ENCODE measurements at places on chromosomes 5 and 9.

GRCh38 chr5:81850501-81851357 lies 99.8 kb upstream of the SSBP2 start:
- no peak for DNase-seq

DNA sequence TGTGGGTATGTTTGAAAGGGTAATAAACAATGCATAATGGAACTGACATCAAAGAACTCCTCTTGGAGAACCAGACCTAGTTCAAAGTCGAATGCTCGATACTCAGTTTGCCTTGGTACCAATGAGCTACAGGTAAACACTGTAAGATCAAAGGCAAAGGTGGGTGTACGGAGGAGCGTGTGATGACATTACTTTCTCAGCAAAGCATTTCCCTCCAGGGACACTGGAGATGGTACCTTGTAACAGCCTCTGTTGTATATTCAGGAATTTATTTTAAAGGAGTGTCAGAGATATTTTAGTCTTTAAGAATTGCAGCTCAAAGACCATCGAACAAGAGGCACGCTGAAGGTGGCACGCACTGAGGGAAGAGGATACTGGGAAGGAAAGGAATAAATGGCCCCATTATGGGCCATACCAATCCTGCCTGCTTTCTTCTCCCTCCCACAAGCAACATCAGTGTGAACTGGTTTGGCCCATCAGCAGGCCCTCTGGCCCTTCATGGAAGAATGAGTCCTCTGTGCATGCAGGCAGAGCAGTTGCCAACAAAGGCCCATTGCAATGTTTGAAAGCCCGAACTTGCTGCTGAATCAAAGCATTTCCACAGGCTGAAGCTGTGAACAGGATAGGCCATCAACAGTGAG lies 410.2 kb downstream of the ACTL7B start:
- no peak for DNase-seq

DNA sequence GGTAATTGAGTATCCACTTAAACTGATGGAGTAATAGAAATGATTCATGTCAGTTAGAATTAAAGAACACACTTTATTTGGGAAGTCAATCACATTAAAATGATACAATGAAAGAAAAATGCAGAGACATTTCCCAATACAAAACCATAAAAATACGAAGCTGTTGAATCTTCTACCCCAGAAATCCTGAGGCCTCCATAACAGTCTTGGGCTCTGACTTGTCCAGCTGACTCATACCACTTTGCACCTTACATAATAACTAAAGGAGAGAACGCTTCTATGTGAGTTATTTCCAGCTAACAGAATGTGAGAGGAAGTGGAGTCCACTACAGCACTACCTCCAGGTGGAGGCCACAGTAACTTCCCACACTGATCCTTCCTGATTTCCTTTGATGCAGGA lies 305.0 kb downstream of the MRPS30 start:
- DNase-seq, result no peak

DNA sequence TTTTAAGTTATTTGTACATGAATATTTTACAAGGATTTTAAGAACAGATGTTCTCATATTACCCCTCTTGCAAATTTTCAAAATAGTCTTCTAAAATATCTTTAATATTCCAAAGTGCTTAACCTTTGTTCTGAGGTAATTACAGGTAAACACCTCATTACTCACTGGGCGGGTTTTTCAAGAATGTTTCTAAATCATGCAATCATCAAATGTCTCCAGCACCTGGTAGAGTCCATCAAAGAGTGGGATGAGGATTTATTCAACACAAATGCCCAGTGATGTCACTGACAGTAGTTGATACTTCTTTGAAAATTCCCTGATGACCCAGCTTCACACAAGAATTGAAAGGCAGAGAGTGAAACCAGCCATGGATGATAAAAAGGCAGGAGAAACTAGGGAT lies 114.4 kb downstream of the SEC61B start:
- no peak for DNase-seq

DNA sequence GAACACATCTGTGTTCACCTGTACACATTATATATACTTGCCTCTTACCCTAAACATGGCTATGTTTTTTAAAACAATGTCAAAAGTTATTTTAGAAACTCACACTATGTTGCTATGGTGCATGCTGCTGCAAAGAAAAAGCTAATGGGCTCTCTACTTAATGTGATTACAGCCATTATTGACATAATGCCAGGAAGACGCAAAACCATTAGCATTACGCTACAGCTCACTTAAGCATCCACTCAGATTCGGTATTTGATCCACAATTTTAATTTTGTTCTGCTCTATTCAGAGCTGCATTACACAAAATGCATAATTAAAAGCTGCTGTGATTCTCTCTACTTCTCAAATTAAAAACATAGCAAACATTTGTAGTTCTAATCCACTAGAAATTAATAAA lies 395.2 kb downstream of the BNC2 start:
- no peak for DNase-seq

DNA sequence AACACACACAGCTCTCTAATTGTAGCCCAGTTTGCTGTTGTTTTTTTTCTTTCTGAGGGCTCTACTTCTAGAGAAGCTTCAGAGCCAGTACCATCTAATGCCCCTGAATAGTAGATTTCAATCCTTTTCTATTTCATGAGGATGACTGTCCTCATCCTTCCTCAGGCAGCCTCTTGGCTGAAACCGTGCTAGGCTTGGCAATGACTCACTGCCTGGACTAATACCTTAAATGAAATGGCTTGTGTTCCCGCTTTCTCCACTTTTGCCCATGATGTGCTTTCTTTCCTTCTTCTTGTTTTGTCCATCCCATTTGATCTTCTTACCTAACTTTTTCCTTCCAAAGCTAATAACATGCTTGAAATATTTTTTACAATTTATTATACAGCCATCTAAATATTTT lies 80.1 kb downstream of the ITGA1 start:
- no peak for DNase-seq

DNA sequence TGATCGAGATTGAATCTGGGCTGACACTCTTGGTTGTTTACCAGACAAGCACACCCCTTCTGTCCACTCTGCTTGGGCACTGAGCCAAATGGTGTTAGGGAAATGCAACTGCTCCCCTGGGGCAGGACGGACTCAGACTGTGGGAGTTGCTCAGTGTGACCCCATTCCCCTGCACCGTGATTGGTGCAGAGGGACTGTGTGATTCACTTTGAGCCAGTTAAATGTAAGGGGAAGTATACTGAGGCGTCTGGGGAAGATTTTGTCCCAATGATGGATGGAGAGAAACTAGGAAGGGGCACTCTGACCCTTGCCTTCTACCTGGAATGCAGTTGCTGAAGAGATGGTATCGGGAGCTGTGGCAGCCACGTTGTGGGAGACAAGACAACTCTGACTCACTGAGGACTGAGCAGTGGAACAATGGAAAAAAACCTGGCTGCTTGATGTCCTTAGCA lies 196.0 kb upstream of the ANKRD55 start:
- no peak for DNase-seq

DNA sequence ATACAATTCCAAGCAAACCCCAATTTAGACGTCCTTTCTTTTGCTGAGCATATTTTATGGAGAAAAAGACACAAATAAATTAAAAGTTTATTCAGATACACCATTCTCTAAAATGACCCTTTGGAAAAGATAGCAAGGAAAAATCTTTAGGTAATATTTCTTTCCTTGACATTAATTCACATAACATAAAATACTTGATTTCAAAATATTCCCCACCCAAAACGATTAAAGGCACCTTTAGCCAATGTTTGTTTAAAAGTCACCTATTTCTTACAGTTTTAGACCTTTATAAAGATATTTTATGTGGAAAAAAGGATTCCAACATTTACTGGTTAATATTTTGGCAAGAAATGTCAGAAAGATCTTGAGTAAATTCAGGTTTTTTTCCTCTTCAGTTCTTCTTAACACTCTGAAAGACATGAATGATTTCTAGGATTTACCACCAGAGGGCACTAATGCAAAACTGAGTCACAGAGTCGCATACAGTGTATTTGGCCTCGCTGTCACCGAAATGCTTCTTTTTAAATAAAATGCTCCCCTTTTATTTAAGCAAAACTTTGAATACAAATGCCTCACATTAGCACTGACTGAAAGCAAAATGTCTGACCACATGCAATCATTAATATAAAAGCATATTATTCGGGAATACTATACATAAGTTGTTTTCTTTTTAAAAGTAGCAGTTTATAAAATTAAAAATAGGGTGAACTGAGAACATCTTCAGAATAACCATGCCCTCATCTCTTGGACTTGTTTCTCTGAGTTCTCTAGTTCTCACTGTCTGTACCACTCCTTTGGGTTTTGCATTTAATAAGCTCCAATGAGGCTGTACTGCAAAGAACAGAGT lies 122.5 kb downstream of the SLC1A3 start:
- DNase-seq, result no peak

GRCh38 chr5:121019106-121019505 lies 555.0 kb downstream of the PRR16 start:
- DNase-seq, result no peak
